NCI-H345 (cell line): ENCODE measurements at places on chromosomes 12 and 14.

GRCh38 chr14:68373847-68374444 lies 418.9 kb downstream of the ZFP36L1 start:
- DNase-seq, result no peak

GRCh38 chr12:62834406-62834805 lies 100.5 kb downstream of the PPM1H start:
- DNase-seq, result no peak

DNA sequence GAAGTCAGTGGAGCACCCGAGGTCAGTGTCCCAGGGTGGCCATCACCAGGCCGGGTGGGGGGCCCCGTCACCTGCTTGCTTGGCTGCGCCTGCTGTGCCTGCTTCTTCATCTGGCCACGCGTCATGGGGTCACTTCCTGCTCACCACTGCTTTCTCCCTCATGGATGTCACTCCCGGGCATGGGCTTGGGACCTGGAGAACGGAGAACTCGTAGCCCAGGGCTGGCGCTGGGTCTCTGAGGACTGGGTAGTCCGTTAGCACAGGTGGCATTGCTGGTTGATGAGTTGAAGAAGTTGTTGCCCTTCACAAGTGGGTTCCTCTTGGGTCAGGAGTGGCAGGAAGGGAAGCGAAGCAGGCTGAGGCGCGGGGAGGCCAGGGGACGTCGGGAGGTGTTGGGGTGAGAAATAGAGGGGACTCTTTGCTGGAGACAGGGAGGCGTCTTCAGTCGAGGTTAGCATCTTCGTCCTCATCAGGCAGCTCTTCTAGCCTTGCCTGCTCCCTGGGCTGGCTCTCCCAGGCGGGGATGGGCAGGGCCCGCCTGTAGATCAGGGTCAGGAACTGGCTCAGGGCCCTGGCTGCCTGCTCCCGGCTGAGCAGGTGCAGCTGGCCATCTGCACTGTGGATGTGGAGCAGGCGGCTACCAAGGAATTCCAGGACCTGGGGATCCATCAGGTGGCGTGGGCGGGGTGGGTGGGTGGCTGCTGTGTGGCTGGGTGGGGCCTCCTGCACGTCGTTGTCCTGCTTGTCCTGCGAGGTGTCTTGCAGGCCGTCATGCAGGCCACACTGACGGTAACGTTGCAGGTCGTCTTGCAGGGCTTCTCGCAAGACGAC lies 23.0 kb downstream of the RTL1 start:
- DNase-seq, result no peak

GRCh38 chr14:23319746-23320583 lies 1.3 kb upstream of the PABPN1 start:
- DNase-seq, result no peak

DNA sequence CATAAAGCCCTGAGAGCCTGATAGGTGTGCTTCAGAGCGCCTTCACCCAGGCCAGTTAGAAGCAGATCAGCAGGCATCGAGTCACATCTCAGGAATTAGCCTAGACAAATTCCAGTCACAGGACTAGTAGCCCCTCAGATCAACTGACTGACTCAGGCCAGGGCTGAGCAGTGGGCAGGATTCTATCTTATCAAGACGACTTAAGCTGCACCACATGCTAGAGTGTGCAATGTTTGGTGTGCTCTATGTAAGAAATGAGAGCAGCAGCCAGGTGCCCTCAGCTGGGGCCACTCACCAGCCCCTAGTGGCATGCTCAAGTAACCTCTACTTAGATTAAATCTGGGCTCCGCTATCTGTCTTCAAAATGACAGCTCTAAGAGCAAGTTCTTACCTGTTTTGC lies 19.7 kb upstream of the NGB start:
- no peak for DNase-seq

- DNase-seq, result no peak
Observed at GRCh38 chr12:23359975-23360701, 589.3 kb downstream of the SOX5 start.

- DNase-seq, result no peak
Observed at GRCh38 chr14:73945159-73945670, 4.7 kb downstream of the FAM161B start.

- no peak for DNase-seq
Observed at GRCh38 chr12:49673446-49674317, 33.5 kb downstream of the FMNL3 start.
